ENCODE measurements at places on chromosomes 5 and 9.
A peak's percentile ranks its signal among the peaks of the same experiment; 100 is the strongest.

DNA sequence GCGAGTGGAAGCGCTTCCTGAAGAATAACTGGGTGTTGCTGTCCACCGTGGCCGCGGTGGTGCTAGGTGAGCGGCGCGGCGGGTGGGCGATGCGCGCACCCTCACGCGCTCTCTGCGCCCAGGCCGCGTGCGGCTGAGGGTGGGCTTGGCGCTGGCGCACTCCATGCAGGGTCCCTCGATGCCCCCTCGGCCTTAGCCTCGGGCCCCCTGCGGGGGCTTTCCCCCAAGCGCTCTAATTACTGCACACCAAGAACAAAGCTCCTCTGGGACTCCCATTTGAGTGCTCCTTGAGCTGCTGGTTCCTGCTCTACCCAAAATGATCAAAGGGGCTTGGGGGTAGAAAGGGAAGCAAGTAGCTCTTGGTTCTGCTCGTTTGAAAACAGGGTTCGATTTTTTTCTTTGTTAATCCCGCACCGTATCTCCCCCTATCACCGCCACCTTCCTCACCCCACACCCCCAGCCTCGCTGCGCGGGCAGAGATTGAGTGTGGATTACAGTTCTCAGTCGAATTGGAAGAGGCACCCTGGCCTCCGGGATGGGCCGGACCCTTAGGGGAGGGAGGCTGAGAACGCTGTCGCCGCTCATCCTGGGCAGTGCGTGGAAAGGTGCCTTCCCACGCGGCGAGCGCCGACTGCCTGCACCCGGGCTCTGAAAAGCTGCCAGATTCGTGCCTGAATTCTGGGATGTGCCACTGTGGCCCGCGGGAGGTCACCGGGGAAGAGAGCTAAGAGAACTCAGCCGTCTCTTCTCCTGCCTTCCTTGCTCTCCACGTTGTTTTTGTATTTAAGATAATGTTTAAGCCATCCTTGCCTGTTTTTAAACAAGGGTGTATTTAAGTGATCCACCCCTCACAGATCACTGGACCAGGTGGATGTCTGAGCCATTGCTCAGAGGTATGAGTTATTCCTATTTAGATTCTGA is 697 bp downstream of the SLC1A1 start:
- DNase-seq = no peak

- DNase-seq = no peak
Observed at GRCh38 chr5:87686975-87687374, 274.2 kb upstream of the CCNH start.

DNA sequence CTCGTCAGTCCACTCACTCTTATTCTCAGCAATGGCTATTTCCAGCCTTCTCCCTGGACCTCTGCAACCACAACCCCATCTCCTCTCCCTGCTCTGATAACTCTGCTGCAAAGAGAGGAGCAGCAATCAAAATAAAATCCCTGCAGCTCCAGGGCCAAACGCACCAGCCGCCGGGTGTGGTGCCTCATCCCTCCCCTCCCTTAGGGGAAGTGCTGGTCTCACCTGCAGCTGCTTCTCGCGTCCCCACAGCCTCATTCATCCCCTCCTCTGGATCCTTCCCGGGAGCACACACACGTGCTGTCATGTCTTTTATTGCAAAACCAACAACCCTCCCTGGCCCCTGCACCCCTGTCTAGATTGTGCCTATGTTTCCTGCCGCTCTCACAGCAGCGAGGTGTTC is 77.8 kb downstream of the TENT4A start:
- peak; percentile 23 for DNase-seq

GRCh38 chr9:134413112-134413715 is 87.0 kb downstream of the RXRA start:
- DNase-seq = no peak

- DNase-seq = no peak
Observed at GRCh38 chr9:35517131-35517530, 27.2 kb downstream of the RUSC2 start.
